ENCODE measurements at places on chromosomes 6 and 20.
A peak's percentile ranks its signal among the peaks of the same experiment; 100 is the strongest.

DNA sequence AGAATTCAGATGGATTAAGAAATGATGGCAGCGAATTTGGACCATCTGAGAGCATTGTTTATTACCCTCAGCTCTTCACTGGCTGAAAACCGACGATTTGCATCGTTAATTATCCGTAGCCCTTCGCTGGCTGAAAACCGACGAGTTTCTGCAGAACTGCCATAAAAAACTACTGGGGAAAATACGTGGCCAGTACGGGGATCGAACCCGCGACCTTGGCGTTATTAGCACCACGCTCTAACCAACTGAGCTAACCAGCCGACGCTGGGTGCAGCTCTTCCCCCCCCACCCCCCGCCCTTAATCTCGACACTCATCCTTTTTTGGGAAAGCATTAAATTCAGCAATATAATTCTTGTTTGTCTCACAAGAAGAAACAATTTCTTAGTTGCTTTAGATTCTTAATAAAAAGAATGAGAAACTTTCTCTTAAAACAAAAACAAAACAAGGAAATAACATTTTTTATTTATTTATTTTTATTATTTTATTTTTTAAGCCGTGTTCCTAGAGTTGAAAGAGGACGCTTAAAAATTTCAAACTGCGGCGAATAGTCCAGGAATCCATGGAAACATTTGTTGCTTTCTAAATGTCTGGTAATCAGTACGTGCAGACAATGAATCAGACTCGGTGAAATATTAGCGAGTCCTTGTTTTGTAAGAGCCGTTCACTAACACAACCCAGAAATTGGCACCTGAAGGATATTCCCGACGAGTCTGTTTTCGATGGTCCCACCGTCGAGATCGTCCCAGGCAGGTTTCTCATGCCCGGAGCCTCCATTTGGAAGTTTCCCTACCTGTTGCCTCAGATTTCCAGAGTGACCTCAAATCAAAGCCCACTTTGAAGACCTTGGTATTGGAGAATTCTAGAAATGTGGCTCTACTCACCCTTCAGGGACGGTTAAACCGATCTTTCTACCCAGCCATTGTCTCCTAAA lies 27.8 kb downstream of the PRSS16 start:
- peak; percentile 60 for DNase-seq

DNA sequence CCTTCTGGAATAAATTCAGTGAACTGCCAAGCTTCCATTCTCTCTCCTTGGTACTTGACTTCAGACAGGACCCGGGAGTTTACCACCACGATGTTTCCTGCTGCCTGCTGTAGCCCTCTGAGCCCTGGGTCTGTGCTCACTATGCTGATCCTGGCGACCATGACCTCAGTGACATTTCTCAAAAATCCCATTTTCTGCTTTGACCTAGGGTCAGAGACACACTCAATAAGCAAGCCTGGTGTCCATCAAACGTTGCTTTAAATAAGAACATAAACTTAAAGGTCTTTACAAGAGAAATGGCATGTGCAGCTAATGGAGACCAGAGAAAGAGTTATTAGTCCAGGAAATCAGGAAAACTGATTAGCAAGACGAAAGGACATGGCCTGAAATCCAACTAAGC lies 509.7 kb upstream of the SULF2 start:
- DNase-seq = no peak

- no peak for DNase-seq
Measured at GRCh38 chr6:5132731-5133130, 47.6 kb downstream of the PPP1R3G start.

DNA sequence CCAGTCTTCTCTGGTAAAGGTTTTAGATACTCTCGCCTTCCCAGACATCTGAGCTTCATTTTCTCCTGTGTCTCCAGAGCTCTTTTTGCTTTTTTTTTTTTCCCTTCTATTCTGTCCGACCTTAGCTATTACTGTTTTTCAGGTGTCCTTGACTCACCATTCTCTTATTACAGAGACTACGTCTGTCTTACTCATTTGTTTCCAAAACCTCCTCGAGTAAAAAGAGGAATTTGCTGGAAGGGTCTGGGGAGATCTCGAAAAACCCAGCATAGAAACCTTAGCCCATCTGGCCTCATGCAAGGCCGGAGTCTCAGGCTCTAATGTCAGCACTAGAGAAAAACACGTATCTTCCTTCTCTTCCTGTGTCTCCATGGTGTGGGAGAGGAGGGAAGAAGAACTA lies 109.2 kb upstream of the CARMIL1 start:
- DNase-seq = no peak

GRCh38 chr6:31574106-31575061 lies 981 bp upstream of the TNF start:
- peak; percentile 78 for DNase-seq

DNA sequence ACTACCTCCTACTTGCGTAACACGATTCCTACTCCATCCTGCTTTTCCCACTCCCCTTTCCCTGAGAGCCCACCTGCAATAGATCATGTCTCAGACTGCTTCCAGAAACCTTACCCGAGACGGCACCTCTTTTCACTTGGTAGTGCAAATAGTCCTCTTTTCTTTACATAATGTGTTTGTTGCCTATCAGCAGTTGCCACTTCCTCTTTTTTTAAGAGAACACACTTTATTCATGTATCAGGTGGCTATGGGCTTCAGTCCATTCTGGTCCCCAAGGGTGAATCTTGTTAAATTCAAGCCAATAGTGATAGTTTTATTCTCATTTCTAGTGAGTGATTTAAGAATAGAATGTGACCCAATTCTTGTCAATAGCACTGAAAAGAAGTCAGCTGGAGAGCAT lies 57.7 kb upstream of the FERMT1 start:
- DNase-seq = no peak

DNA sequence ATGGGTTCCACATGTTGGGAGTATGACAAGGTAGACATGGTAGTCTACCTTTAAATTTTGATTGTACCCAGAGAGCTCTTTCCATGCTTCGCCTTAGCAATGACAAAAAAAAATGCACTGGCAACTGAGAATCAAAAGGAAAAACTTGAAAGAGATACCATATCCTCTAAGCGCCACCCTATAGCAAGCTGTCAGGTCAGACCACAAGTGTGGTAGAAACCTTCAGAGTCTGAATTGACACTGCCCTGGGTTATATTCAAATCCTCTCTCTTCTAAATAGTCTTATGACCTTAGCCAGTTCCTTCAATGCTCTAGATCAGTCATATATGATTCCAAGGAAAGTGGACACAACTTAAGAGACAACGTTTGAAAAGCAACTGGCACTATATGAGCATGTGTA lies 45.6 kb upstream of the SMLR1 start:
- no peak for DNase-seq

DNA sequence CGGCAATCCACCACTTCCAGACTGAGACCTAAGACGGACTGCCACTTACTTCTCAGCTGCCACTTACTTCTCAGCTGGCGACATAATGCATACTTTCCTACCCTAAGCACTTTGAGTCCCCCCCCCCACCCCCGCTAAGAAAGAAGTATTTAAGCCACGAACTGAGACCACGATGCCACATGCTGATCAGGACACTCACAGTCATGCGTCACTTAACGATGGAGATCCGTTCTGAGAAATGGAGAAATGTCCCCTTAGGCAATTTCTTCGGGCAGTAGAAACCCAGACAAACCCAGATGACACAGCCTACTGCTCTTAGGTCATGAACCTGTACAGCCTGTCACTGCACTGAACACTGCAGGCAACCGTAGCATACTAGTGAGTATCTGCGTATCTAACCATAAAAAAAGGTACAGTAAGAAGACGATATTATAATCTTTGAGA lies 690 bp downstream of the IFNGR1 start:
- DNase-seq = no peak

DNA sequence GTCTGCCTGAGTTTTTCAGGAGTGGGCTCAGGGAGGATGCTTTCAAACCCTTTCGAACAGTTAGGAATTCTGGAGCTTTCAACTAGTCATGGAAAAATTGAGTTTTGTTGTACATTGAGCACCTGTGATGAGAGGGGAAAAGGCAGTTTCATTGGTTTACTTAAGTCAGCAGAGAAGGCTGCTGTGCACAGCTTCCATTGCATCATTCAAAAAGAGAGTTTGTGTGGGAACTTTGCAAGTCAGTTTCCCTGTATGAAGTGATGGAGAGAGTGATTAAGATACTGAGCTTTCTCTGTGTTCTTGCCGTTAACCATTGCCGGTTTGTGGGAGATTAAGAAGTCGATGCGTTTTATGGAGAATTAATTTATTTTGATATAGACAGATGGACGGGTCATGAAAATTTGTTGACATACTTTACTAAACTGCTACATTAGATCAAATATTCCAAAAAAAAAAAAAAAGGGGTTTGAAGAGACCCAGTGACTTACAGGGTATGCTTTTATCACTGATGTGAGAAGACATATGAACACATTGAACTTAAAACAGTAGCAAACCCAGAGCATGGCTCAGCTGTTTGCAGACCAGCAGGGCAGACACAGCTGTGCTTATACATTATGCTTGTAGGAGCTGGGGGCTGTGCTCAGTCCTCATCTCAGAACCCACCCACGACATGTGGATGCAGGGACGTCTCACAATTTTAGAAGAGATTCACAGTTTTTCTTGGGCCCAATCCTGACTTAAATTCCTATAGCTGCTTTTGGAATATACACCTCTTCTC lies 234.1 kb downstream of the SOX4 start:
- no peak for DNase-seq

GRCh38 chr6:158999154-158999665 lies 792 bp downstream of the RSPH3 start:
- no peak for DNase-seq

- no peak for DNase-seq
Measured at GRCh38 chr6:125423047-125423446, 121.3 kb upstream of the HDDC2 start.

- DNase-seq = no peak
Measured at GRCh38 chr6:128259029-128259724, 261.2 kb downstream of the PTPRK start.

DNA sequence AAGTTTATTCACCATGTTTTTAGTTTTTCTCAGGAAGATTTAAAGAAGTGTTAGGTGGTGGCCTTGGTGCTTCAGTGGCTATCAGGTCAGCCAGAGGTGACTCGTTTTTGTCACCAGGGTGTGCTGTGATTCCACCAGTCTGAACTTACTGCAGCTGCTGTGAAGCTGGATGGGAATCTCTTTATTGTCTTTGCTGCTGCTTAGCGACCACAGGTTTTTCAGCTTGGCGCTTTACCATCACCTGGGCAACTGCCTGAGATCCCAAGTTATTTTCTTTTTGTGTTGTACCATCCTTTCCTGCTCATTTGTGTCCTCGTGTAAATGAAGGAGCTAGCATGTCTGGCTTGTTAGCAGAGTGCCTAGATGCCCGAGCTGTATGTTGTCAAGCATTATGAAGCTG lies 146.9 kb downstream of the MACROD2 start:
- no peak for DNase-seq

- no peak for DNase-seq
Measured at GRCh38 chr20:60904730-60905129, 347.3 kb upstream of the CDH4 start.

- DNase-seq = no peak
Measured at GRCh38 chr6:107786709-107787588, 37.2 kb downstream of the SCML4 start.

GRCh38 chr6:70456735-70457134 lies 43.4 kb downstream of the FAM135A start:
- DNase-seq = no peak

DNA sequence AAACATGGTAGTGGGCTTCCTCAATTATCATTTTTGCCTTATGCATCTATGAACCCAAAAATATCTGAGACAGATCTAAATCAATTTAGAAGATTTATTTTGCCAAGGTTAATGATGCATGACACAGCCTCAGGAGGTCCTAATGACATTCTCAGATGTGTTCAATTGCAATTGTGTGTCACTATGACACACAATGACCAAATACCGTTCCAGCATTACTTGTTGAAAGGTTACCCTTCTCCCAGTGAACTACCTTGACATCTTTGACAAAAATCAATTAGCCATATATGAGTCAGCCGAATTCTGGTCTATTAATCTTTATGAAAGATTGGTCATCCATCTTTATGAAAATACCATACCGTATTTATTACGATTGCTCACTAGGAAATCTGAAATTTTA lies 592.5 kb upstream of the GJE1 start:
- no peak for DNase-seq

DNA sequence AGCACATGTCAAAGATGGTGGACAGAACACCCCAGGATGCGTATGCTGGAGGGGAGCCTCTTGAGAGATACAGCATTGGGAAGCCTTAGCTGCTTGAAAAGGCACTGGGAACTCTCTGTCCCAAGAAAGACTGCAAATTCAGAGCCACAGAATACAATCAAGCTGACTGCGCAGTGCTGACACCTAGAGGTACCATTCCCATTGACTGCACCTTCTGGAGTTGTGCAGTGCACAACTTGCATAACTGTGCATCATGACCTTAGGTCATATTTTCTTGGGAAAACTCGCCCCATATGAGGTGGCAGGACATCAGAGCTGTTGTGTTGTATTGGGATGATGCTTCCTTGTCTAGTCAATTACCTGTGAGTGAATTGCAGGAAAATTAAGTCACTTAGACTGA lies 646.5 kb upstream of the NOX3 start:
- no peak for DNase-seq

GRCh38 chr6:129368970-129369369 lies 341.0 kb downstream of the ARHGAP18 start:
- DNase-seq = no peak

- no peak for DNase-seq
Measured at GRCh38 chr6:39378175-39378959, 55.9 kb upstream of the KCNK16 start.

- DNase-seq = no peak
Measured at GRCh38 chr6:41494212-41495110, 51.7 kb upstream of the FOXP4 start.

- no peak for DNase-seq
Measured at GRCh38 chr6:114936080-114936479, 593.3 kb upstream of the HS3ST5 start.

DNA sequence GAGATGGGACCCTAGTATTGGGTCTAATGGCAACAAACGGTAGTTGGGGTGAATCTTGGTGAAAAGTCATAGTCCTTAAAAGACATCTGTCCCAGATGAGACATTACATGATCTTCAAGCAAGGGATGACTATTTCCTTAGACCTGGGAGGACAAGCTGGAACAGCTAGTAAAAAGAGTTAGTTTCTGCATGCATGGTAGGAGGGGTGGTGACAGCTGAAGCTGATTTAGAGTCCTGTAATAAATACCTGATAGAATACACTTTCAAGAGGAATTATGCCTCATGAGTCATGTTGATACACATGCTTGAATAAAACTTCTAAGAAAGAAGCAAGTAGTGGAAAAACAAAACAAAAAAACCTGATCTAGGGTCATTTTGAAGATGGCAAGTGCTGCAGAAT lies 247.4 kb downstream of the CD109 start:
- no peak for DNase-seq

DNA sequence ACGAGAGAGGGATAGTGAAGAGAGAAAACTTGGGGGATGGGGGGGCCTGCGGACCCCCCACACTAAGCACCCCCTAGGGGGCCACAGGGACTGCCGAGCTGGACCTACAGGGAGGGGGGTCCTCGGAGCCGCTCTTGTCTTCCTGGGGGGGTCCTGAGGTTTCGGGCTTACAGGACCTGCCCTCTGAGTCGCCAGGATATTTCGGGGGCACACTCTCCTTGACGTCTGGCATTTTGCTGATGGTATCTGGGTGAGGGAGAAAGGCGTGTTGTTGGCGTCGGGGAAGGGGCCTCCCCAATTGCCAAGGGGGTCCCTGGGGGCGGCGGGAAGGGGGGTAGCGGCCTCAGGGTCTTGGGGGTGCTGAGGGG lies 516 bp downstream of the TCP11 start:
- DNase-seq = no peak

All from activated T-cell treated with anti-CD3 and anti-CD28 coated beads, Interleukin-2, amount 50 U/mL, for 48 hours (primary cell).